Thoracic aorta endothelial cell (primary cell): ENCODE measurements at places on chromosomes 16 and 17. TPM values are rescaled to one million over a fixed set of nuclear protein-coding genes. Genes with fewer than 3 reads are reported as not detected.

Gene KRTAP1-5
- total RNA-seq: not detected in 2 replicates

Gene CCL1
- not detected in 2 replicates for total RNA-seq

Gene TEKT1
- not detected in 2 replicates for total RNA-seq

Gene FOXO3B
- total RNA-seq: 3.9 and 6.2 TPM in 2 replicates

Gene IRX5
- total RNA-seq: 0.22 and 0.93 TPM in 2 replicates

Gene ITPRIPL2
- 41.9 and 46.5 TPM in 2 replicates for total RNA-seq

Gene MMP15
- total RNA-seq: 4.5 and 5.0 TPM in 2 replicates

Gene TOX3
- total RNA-seq: 0.27 TPM in 1 of 2 replicates, not detected in the other

Gene C16orf95
- 2.9 and 4.3 TPM in 2 replicates for total RNA-seq

Gene FBXO47
- not detected in 2 replicates for total RNA-seq

Gene SALL1
- total RNA-seq: under 0.01 TPM in 1 of 2 replicates, not detected in the other

Gene TMC5
- total RNA-seq: not detected in 2 replicates

Gene GPRC5B
- total RNA-seq: 23.5 and 23.8 TPM in 2 replicates

Gene CFAP97D1
- 0.14 TPM in 1 of 2 replicates, not detected in the other for total RNA-seq

Gene CCL8
- total RNA-seq: not detected in 2 replicates

Gene NDEL1
- total RNA-seq: 61.8 and 62.6 TPM in 2 replicates

Gene RNF166
- 17.7 and 20.2 TPM in 2 replicates for total RNA-seq

Gene TNFAIP1
- total RNA-seq: 47.9 and 50.8 TPM in 2 replicates

Gene PRAC2
- total RNA-seq: not detected in 2 replicates

Gene KRT40
- not detected in 2 replicates for total RNA-seq

Gene RAB34
- total RNA-seq: 24.9 and 96.6 TPM in 2 replicates

Gene TP53TG3F
- total RNA-seq: not detected in 2 replicates

Gene CHST6
- 0.40 and 1.3 TPM in 2 replicates for total RNA-seq

Gene HBA2
- total RNA-seq: not detected in 2 replicates

Gene ZNF423
- 0.53 and 1.7 TPM in 2 replicates for total RNA-seq

Gene SPECC1
- total RNA-seq: 5.2 TPM in 2 replicates

Gene COPZ2
- 5.1 and 6.8 TPM in 2 replicates for total RNA-seq

Gene DUSP14
- 30.3 and 32.3 TPM in 2 replicates for total RNA-seq

Gene FGF11
- 0.22 and 0.27 TPM in 2 replicates for total RNA-seq

Gene PRR35
- 0.07 TPM in 1 of 2 replicates, not detected in the other for total RNA-seq

Gene ZNF821
- total RNA-seq: 4.5 and 5.1 TPM in 2 replicates

Gene ITGB3
- total RNA-seq: 86.4 and 102 TPM in 2 replicates

Gene USP43
- total RNA-seq: 0.13 and 0.22 TPM in 2 replicates

Gene ELMO3
- 0.79 and 0.93 TPM in 2 replicates for total RNA-seq

Gene XAF1
- total RNA-seq: 12.8 and 19.9 TPM in 2 replicates

Gene RAI1
- total RNA-seq: 15.6 and 24.0 TPM in 2 replicates

Gene TLCD1
- total RNA-seq: 0.93 and 1.0 TPM in 2 replicates

Gene SMTNL2
- not detected in 2 replicates for total RNA-seq

Gene CA7
- total RNA-seq: not detected in 2 replicates

Gene MEIOB
- 0.14 and 0.66 TPM in 2 replicates for total RNA-seq

Gene NOXO1
- 0.40 TPM in 1 of 2 replicates, not detected in the other for total RNA-seq
